LHCN-M2 (cell line): ENCODE measurements at places on chromosomes 3 and 15. TPM values are rescaled to one million over a fixed set of nuclear protein-coding genes. Genes with fewer than 3 reads are reported as not detected.
A peak's percentile ranks its signal among the peaks of the same experiment; 100 is the strongest.

- peak; percentile 22 for DNase-seq
Observed at GRCh38 chr15:67967871-67968431, 86.2 kb upstream of the PIAS1 start.

DNA sequence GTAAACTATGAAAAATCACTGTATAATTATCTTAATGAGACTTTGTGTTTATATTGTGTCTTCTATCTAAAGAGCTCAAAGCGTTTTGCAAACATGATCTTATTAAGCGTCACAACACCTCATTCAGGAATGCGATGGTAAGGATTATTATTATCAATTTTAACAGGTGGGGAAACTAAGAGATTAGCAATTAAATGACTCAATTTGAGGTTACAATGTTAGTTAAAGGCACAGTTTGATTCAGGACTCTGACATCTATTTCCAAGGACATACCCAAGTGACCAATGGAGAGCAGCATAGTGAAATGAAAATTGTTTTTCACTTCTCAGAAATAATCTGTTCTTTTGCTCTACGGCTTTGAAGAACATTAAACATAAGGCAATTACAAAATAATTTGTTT, 74.6 kb downstream of the FMN1 start:
- peak; percentile 53 for DNase-seq

GRCh38 chr15:82647835-82648256, 683 bp upstream of the CPEB1 start:
- no peak for DNase-seq

DNA sequence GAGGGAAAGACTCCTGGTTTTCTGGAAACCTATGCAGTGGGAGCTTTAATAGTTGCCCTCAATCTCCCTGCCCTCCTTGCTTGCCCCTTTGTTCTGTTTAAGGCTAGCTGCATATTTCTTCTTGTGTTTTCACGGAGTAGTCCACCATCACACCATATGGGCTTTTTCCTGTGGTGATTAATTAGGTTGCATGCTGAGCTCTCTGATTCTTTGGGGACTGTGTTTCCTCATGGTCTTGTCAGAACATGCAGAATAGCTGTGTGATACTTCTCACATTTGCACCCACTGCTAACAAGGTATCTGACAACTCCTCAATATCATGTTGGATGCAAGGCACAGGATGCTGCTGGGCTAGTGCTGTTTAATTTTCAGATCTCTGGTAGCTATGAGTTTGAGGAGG, 139.6 kb downstream of the PTPRG start:
- DNase-seq, result no peak

GRCh38 chr3:168165390-168166269, 69.9 kb upstream of the GOLIM4 start:
- peak; percentile 69 for DNase-seq

DLEC1 gene
- total RNA-seq, result 0.13 TPM in 1 of 2 replicates, not detected in the other

DNA sequence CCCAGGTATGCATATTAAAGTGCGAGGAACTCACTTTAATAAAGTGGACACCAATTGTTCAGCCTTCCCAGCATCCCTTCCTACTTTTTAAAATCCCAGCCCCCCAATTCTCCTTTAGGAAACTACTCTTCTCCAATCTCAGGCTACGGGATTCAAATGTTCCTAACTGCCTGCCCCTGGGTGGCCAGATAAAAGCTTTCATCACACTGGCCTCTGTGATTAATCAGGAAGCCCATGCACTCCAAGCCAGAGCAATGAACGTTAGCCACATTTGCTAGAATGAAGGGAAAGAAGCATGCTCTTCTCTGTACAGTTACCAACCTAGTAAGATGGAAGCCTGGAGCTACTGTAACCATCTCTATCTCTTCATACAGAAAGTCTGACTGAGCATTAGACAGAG, 250.3 kb upstream of the UBE2E2 start:
- no peak for DNase-seq

TIPARP gene
- total RNA-seq, result 89.9 and 103 TPM in 2 replicates

DNA sequence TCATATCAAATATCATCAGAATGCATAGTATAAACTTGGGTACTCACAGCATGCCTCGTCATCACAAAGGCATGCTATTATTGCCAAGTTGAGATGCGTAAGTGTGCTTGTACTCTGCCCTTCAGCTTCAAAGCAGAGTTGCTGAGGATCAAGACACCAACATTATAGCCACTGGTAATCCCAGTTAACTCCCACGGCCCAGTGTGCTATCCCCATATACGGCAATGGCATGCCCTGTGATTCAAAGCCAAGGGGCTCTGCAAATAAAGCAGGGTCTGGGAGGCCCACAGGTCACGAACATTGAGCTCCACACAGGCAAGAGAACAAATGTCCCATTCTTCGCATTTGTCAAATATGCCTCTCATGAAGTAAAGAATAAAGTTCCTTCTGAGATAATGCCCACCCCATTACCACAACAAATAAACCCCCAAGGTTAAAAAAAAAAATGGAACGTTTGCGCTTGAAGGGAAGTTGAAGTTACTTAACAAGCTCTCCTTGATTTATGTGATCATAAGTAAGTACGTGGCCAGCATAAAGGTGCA, 298.1 kb upstream of the NECTIN3 start:
- peak; percentile 84 for DNase-seq

GRCh38 chr3:62255758-62256157, 117.6 kb downstream of the FEZF2 start:
- DNase-seq, result no peak

UBP1 gene
- 35.9 and 37.8 TPM in 2 replicates for total RNA-seq

SIDT1 gene
- total RNA-seq, result not detected in 2 replicates

DNA sequence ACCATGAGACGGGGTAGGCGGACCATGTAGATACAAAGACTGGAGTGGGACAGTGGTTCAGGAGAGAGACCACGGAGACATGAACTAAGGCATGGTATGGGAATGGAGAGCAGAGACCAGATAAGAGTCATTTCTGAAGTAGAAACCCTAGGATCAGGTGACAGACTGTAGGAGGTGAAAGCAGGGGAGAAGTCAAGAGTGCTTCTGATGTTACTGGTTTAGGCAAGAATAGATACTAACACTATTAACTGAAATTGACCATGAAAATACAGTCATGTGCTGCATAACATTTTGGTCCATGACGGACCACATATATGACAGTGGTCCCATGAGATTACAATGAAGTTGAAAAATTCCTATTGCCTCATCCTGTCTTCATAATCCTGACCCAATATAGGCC, 41.7 kb downstream of the RASGRP1 start:
- no peak for DNase-seq

GRCh38 chr3:172208586-172209332, 169.4 kb downstream of the FNDC3B start:
- DNase-seq, result no peak

PAQR5 gene
- 13.0 and 13.9 TPM in 2 replicates for total RNA-seq

- DNase-seq, result no peak
Observed at GRCh38 chr3:138396752-138397410, 37.5 kb upstream of the ESYT3 start.

DNA sequence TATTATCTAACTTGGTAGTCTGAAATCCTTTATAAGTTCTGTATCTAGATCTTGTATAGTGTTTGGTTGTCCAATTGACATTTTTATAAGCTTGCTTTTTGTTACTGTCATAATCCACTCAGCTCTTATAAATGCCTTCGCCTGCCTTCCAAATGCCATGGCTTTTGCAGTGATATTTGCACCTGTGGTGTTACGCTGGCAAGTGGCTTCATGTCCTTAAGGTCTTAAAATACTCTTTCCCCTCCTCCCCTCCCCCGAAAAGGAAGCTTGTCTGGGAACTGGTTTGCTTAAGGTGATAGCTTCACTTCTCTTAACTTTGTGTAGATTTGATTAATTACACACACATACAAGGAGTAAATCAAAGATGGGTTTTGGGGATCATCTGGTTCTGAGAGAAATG, 62.0 kb downstream of the ABHD2 start:
- DNase-seq, result no peak

DNA sequence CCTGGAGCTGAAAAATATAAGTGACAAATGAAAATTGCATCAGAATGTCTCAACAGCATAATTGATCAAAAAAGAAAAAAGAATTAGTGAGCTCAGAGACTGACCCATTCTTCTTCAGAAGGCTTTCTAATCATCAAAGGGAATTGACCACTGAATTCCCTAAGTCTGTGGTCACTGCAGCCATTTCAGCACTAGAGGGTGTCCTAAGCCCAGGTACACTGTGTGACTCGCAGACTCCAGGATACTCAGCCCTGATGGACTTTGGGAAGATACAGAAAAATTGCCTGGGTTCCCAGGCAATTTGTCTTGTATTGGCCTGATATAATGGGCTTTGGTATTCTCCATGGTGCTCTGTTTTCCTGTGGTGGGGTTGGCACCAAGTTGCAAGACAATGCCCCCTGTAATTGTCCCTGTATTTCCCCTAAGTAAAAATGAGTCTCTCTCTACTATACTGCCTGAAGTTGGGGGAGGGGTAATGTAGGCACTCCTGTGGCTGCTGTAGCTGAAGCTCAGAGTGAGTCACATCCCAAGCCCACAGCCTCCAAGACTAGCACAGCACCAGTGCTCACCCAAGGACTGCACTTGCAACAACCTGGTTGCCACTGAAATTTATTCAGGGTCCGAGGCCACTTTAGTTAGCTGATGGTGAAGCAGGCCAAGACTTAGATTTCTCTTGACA, 256.0 kb upstream of the STAC start:
- peak; percentile 47 for DNase-seq

- no peak for DNase-seq
Observed at GRCh38 chr15:67928666-67929065, 88.8 kb upstream of the RNU6-1 start.

GRCh38 chr3:3464131-3464530, 284.6 kb upstream of the CRBN start:
- no peak for DNase-seq

DNA sequence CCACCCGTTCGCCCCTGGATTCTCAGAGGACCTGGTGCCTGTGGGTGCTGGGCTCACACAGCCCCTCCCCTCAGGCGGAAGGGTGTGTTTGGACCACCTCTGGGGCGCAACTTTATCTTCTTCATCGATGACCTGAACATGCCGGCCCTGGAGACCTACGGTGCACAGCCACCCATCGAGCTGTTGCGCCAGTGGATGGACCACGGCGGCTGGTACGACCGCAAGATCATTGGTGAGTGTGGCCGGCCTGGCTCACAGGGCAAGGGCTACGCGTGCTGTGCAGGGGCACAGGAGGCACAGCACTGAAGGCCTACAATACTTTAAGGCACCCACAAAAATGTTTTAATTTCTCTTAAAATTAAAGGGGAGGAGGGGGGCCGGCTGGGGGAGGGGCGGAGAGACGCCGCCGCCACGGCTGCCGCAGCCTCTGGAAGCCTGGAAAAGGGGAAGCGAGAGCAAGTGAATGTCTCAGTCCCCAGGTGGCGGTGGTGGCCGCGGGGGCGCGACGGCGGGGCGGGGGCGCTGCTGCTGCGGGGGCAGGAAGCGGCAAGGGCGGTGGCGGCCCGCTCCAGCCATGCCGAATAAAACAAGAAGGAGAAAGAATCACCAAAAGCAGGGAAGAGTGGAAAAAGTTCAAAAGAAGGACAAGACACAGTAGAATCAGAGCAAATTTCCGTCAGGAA, 56.8 kb downstream of the DNAH1 start:
- no peak for DNase-seq

DNA sequence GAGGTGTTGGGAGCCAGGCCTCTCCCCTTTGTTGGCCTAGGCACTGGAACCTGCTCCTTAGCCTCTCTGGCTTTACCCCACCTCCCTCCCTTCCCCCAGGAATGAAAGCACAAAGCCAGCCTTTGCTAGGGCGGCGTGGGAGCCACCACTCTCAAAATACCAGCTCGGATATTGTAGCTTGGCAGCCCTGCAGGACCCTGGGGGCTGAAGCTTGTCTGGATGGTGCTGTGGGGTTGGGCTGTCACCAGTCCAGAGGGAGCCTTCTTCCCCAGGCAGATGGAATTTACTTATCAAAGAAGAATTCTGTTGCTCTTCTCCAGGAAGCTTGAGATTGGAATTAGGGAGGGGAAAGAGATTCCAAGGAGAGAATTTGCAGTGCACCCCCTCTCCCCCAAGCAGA, 14.9 kb upstream of the GRM2 start:
- DNase-seq, result no peak

GRCh38 chr15:40333922-40334492, 6.7 kb downstream of the CCDC9B start:
- no peak for DNase-seq

- DNase-seq, result no peak
Observed at GRCh38 chr15:88954431-88955277, 41.5 kb upstream of the MFGE8 start.

RPS17 gene
- total RNA-seq, result 1,978 and 2,526 TPM in 2 replicates

DNA sequence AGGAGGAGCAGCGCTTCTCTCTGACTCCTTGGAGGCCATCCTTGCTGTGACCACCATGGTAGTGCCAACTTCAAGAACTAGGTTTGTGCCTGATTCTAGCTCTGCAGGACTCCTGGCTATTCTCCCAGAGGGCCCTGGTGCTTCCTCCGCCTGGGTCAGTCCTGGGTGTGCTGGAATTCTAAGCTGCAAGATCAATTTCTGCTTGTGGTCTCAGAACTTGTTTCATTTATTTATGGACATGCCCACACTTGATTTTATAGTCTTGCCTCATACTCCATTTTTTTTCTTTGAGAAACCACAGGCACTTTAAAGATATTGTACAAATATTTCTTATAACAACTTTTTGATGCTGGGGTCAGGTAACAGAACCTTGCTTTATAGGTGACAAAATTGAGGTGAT, 87.6 kb downstream of the PDCD6IP start:
- peak; percentile 32 for DNase-seq

DNA sequence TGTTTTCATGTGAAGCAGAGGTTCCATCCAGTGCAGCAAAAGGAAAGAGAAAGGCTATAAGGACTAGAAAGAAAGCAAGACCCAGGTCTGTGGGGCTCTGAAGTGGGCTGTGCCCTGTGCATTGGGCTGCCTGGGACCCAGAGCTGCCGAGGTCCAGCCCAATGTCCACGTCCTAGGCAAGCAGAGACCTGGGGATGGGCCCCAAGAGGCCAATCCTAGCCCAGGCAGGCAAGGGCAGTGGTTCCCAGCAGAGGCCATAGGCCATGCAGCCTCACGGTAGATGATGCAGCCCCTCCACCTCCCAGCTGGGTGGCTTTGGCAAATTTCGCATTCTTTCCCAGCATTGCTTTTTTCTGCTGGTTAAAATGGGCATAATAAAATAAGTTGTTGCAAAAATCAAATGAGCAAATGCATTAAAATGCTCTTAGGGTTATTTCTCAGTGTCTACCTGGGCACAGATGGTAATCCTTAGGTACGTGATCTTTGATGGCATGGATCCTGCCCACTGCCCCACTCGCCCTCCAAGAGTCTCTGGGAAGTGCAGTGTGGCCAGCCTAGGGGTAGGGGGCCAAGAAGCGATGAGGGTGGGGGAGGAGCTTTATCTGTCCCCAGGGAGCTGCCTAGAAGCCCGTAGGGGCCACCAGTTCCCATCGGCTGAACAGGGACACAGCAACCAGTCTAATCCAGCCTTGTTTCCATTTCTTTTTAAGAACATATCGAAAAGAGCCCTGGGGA, 22.3 kb upstream of the GP9 start:
- DNase-seq, result no peak

DNA sequence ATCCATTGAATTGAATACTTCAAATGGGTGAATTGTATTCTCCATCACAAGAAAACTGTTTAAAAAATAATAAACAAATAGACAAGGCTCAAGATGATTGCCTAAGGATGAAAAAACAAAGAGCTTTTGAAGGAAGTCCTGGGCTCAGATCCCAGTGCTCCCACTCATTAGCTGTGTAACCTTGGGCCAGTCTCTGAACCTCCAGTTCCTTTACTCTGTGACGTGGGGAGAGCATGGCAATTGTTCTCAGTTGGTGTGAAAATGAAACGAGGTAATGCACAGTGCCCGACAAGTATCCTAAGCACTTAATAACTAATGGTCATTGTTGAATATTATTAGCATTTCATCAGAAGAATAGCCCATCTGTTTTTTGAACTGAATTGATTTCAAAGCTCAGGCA, 40.7 kb downstream of the TNIK start:
- no peak for DNase-seq

- no peak for DNase-seq
Observed at GRCh38 chr3:175731543-175731942, 872.4 kb downstream of the NAALADL2 start.

RPP14 gene
- 11.4 and 13.2 TPM in 2 replicates for total RNA-seq
